ENCODE measurements at places on chromosomes 12 and 14. TPM values are rescaled to one million over a fixed set of nuclear protein-coding genes. Genes with fewer than 3 reads are reported as not detected.
A peak's percentile ranks its signal among the peaks of the same experiment; 100 is the strongest.

Gene LYZ
- 39.9 TPM for total RNA-seq

Gene CATSPERB
- total RNA-seq: 1.6 TPM

Gene SERPINA12
- not detected for total RNA-seq

Gene PTGDR
- total RNA-seq: 0.89 TPM

Gene PYGL
- 8.3 TPM for total RNA-seq

DNA sequence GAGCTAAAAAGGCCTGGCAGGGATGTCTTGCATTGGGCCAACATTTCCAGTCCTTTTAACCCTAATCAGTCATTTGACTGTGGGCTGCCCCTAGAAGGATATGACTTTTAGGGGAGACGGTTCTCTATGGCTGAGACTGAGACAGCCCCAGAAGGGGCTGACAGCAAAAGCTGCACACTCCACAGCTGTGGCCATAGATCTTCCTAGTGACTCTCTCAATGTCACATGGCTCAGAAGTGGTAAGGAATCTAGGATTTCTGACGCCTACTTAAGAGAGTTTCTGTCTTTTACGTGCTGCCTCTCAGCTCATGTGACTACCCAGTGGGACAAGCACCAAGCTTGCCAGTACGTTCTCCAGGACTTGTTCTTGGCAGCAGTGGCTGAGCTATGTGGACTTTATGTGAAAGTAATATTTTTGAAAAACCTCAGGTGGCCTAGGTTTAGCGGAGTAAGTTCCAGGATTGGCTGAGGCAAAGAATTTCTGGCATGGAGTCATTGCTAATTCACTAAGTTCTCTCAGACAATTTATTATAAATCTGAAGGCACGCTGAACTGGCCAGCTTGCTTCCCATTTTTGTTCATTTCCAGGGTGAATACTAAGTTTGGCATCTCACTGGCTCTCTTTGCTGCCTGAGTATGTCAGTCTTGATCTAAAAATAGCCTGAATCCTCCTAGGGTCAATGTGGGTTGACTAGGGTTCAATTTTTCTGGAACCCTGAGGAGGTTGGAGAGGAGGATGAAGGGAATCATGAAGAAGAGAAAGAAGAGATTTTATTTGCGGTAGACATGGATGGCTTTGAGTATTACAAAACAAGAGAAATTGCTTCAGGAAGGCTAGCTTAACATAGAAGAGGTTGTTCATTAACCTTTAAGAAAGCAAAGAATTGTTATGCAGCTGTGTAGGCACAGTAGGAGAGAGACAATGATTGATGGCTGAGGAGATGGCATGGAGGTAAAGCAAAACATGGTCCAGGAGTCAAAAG lies 271.8 kb downstream of the AEBP2 start:
- DNase-seq: no peak

DNA sequence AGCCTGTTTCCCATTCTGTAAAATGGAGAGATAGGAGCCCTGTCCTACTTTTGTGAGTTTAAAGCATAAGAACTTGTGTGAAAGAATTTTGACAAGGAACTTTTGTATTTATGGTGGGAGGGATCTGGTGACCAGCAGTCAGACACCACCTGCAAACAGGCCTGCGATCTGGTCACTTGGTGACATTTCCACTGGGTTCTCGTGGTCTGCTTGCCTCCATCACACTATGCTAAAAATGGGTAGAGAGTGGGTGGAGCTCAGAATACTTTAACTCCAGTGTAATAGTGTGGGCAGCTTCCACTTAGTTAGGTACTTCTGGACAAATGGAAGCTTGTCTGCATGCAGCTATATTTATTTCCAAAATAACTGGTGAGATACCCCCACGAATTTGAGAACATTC lies 26.5 kb upstream of the PLXNC1 start:
- no peak for DNase-seq

- no peak for DNase-seq
These were observed 368.8 kb downstream of the SYT1 start for GRCh38 chr12:79233341-79233781.

DNA sequence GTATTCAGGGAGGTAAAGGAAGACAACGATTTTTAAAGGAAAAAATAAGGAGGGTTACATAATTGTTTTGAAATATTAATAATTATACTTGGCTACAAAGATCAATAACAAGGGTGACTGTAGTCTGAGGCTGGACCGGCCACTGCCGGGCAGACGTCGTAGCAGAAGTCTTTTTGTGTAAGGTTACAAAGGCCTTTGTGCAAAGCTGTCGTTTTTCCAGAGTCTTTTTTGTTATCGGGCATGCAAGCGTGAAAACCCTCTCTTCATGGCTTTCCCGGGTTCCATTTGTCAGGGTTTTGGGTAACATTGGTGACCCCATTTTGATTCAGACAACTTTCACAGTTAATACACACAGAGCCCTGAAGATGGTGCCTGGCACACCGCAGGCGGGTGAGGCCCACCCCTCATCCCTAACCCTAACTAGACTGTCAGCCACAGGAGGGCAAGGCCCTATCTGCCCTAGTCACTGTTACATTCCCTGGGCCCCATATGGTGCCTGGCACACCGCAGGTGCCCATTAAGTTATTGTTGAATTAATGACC lies 31.3 kb downstream of the RILPL1 start:
- DNase-seq: no peak

DNA sequence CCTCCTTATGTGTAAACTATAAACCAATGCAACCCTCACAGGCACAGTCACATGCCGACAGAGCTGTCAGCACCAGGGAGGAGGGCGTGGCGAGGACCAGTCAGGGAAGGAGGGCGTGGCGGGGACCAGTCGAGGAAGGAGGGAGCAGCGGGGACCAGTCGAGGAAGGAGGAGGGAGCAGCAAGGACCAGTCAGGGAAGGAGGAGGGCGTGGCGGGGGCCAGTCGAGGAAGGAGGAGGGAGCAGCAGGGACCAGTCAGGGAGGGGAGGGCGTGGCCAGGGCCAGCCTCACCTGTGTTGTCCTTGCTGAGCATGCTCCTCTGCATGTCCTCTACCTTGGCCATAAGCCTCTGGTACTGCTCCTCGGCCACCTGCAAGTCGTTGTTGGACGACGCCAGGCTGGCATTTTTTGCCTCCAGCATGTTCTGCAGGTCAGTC lies 24.2 kb downstream of the GOLGA3 start:
- DNase-seq: no peak

- DNase-seq: peak; percentile 52
These were observed 556 bp downstream of the MTHFD1 start for GRCh38 chr14:64388533-64389285.

DNA sequence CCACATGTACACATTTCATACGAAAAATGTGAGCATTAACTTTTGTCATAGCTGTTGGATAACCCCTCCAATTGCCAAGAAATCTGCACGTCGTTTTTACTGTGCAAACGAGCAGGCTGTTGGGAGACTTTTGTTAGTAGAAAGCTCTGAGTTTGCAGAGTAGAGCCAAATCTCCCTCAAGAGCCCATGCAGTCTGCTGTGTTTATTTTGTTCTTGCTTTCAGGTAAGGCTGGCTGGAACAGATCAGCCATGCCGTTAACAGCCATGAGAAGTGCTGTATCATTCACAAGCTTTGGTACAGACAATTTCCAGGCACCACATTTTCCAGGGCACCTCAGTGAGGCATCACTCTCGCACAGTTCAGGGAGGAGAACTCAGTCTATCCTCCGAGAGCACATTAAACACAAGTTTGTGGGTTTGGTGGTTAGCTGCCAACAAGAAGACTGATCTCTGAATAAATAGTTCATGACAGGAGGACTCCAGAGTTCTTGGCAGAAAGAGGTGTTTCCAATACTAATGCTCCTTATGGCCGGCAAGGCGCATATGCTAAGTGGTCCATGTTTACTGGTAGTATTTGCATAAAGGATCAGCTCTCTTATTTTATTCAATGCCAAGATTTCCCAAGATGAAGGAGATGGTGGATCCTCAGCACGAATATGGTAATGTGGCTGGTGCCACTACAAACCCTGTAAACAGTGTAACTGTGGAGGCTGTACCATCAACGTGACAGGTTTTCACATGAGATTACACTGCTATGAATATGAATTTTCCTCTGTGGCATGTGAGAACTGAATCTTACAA lies 30.3 kb upstream of the PELI2 start:
- no peak for DNase-seq

DNA sequence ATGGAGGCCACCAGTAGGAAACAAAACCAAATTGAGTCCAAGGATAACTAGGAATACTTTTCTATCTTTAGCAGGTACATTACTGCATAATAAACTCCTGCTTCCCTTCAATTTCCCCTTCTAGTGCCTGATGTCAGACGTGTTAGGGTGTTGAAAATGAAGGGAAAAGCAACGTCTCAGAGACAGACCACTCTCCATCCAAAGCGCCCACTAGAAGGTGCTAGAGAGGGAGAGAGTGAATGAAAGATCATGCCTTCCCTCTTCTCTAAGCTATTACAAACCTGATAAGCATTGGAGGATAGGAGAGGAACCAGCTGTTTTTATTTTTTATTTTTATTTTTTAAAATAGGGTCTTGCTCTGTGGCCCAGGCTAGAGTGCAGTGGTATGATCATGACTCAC lies 64.1 kb downstream of the ZNF641 start:
- DNase-seq: no peak

- DNase-seq: no peak
These were observed 43.9 kb downstream of the HMGA2 start for GRCh38 chr12:65868133-65868705.

Data from Right ventricle myocardium superior (tissue), 1 donor.